Hepatic stellate cell (primary cell): ENCODE measurements at places on chromosomes 16 and 17.

DNA sequence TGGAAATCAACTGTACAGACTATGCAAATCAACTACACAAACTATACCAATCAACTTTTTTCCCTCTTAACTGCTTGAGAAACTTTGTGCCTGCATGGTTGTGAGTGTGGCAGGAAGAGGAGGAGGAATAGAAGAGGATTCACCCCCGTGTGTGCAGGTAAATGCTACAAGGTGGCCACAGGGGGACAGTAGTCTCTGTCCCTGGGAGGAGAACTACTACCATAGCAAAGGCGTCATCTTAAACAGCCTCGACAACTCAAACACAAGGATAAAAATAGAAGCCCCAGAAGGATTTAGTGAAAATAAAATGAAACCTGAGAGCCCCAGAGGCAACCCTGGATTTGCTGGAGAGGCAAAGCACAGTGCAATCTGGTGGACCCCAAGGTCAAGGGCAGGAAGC, 199.5 kb upstream of the DYNLRB2 start:
- no peak for DNase-seq

DNA sequence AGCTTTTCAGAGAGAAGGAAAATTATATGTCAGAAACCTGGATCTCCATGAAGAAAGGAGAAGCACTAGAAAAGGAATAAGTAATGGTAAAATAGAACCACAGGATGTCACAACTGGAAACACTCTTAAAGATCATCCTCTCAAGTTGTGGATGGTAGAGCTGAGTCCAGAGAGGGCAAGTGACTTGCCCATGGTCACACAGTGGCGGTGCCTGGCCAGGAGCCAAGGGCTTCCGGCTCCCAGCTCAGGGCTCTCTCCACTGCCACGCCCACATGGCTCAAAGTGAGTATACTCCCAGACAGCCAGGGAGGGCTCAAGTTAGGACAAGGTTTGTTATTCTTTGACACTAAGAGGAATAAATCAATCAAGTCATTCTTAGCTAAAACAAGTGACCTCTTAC, 159.8 kb downstream of the COPRS start:
- no peak for DNase-seq

DNA sequence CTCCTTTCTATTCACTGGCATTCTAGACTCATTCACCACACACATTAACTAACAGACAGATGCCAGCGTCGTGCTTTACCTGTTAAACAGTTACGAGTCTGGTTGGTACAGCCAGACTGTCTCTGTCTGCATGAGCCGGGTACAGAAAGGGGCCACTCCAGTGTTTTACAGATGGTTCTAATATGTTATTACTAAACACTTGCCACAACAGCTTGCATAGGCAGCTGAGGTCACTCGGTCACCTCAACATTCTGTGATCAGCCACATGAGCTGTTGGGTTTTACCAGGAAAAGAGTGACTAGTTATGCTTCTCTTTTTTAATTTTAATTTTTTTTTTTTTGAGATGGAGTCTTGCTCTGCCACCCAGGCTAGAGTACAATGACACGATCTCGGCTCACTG, 25.2 kb downstream of the CD300A start:
- DNase-seq, result no peak

DNA sequence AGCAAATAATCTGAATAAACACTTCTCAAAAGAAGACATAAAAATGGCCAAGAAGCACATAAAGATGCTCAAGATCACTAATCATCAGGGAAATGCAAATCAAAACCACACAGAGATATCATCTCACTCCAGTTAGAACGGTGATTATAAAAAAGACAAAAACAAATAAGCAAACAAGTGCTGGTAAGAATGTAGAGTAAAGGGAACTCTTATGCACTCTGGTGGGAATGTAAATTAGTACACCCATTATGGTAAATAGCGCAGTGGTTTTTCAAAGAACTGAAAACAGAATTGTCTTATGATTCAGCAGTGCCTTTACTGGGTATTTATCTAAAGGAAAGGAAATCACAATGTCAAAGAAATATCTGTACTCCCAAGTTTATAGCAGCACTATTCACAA, 343.2 kb downstream of the HAPSTR1 start:
- DNase-seq, result no peak

- no peak for DNase-seq
Measured at GRCh38 chr17:66580956-66581391, 253.9 kb upstream of the CACNG5 start.

GRCh38 chr17:57833179-57833939, 16.5 kb downstream of the MRPS23 start:
- peak; percentile 66 for DNase-seq

DNA sequence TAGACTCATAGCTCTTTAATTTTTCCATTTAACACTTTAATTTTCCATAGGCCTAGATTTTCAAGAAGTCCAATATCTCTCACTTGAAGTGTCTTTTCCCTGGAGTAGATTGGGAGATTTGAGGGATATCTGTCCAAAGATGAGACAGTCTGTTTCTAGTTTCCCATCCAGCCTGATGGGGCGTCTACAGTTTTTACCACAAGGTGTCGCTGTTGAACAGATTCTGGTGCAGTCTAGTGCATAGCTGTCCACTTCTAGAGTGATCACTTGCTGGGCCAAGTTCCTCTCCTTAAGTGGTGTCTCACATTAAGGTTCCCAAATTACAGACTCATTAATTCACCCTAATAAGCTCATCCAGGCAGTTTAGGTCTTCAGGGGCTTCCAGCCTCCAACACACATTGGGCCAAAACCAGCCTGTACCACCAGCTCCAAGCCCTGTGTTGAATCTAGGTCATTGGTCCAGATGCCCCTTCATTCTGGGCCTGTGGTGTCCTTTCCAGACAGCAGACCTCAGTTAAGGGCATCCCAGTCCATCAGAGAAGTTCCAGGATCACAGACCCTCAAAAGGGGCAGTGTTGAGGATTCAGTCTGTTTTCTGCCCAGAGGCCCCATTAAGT, 9.4 kb downstream of the SNX20 start:
- no peak for DNase-seq

DNA sequence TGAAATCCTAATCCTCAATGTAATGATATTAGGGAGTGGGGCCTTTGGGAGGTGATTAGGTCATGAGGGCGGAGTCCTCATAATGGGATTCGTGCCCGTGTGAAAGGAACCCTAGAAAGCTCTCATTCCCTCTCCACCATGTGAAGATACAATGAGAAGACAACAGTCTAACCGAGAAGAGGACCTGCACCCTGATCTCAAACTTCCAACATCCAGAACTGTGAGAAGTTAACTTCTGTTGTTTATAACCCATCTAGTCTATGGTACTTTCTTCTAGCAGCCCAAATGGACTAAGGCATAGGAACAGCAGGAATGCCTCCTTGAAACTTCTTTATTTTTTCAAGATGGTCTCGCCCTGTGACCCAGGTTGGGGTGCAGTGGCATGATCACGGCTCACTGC, 24.7 kb downstream of the WSB1 start:
- no peak for DNase-seq

- DNase-seq, result no peak
Measured at GRCh38 chr17:39898088-39898487, 20.3 kb downstream of the GSDMB start.

DNA sequence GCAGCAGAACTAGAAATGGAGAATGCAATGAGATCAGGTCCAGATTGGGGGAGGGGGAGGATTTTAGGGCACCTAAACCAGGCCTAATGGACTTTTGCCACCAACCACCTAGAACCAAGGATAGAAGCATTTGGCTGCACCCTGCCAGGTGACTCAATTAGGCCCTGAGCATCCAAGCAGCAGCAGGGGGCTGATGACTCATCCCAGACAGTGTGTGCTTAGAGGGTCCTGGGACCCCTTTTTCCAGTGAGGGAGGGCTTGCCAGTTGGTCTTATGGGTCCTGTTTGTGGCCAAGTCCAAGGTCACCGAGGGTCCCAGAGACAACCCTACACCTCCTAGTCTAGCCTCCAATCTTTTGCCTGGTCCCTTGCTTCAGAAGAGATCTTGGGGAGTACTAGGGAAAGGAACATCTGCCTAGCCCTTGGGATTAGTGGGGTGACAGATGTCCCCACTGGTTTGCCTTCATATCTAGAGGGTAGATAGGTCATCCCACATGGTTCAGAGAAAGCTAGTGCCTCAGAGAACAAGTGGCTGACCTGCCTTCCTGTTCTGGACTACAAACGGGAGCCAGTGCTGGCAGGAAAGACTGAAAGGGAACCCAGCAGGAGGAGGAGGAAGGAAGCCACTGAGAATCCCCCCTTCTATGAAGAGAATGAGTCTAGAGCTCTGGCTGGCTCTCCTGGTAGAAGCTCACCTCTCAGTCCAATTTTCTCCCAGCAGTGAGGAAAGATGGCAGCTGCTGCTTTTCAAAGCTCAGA, 1.6 kb upstream of the TBKBP1 start:
- DNase-seq, result peak; percentile 3

DNA sequence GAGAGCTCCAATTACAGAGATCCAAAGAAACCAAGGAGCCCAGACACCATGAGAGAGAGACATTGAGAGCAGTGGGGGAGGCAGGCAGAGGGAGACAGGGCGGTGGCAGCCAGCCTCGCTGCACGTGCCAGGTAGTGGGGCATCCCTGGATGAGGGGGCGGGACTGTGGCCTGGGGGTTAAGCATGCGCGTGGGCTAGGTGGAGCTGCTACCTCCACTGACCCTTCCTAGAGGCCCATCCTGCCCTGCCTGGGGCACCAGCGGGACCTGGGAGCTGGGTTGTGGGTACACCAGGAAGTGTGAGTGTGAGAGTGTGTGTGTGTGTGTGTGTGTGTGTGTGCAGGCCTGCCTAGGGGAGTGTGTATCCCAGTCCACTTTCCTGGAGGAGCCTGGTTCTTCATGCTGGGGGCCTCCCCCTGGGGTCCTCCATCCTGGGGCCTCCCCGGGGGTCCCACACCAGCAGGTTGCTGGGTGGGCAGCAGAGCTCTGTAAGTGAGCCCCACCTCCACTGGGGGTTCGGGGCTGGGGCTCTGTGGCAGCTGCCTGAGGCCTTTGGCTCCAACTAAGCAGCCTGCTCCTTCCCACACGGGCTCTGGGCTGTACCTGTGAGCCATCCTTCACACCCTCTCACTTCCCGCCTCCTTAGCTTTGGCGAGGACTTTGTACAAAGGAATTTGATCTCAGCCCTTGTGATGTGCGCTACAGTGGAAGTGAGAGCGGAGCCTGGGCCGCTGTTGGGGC, 127.4 kb downstream of the IRF8 start:
- DNase-seq, result no peak

DNA sequence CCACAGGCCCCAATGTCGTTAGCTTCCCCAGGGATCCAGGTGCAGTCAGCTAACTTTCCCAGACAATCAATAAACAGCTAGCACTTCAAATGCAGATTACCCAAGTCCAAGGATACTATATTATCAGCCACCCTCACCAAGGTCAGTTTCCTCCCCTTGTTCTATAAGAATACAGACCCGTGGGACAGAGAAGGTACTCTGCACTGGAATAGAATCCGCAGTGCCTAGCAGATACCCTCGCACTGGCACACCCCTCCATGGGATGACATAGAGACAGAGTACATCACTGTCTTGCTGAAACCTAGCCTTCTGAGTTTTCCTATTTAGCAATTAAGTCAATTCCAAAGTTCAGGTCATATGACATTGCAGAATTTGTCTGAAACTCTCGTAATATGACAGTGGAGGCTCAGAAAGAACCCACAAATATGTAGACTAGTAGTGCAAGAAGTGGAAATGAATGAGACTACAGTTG, 40.0 kb upstream of the ABCA10 start:
- DNase-seq, result no peak

DNA sequence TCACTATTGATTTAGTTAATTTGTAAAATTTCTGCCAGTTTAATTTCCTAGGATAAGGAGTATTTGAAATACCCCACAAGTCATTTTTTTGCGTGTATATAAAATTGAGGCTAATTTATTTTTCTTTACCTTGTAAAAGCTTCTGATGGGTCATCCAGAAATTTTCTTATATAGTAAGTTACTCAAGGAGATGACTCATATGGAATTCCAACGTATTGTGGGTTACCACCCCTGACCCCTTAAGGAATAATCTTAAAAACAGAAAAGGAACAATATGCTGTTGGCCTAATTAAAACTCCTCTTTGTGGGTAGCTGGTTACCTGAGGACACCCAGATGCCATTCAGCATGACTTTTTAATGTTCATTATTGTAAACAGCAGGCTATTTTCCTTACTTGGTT, 13.6 kb downstream of the HEATR6 start:
- no peak for DNase-seq

DNA sequence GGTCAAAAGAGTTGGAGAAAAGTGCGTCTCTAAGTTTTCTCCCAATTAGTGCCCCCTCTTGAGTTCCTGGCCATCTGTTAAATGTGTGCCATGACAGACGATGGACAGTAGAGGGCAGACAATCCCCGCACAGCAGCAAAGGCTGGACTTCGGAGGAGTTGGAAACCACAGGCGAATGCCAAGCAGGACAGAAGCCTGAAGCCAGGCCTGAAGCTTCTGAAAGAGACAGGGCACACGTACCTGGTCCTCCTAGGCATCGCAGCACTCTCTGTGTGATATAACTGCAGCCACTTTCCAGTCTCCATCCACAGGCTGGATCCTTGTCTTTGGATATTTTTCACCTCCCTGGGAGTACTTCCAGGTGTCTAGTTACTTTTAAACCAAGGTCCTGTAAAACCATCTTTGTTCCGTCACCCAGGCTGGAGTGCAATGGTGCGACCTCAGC, 14.5 kb downstream of the C17orf100 start:
- peak; percentile 85 for DNase-seq

GRCh38 chr17:28929787-28930186, 21.5 kb downstream of the PHF12 start:
- DNase-seq, result no peak

- peak; percentile 8 for DNase-seq
Measured at GRCh38 chr16:83068686-83069085, 441.9 kb downstream of the CDH13 start.

DNA sequence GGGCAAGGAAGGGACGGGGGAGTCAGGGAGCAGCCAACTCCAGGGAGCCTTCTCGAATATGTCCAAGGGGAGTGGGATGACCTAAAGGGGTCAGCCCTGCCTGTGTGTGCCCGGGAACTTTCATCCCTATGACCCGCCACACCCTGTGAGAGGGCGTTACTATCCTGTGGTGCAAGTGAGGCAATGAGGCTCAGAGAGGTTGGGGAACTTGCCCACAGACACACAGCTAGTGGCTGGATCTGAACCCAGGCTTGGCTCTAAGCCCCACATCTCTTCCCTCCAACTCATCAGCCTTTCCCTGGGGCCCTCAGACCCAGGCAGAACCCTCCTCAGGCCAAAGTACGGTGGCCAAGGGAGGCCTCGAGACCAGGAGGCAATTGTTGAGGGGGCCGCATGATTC, 23.2 kb downstream of the JUP start:
- DNase-seq, result no peak

GRCh38 chr16:25571712-25572111, 120.0 kb upstream of the HS3ST4 start:
- DNase-seq, result no peak

GRCh38 chr17:54902611-54903010, 2.0 kb downstream of the TOM1L1 start:
- no peak for DNase-seq

- no peak for DNase-seq
Measured at GRCh38 chr16:86261379-86261778, 248.9 kb upstream of the FOXF1 start.

- peak; percentile 34 for DNase-seq
Measured at GRCh38 chr17:66302761-66303626, 581 bp downstream of the PRKCA start.
